ENCODE measurements at places on chromosomes 16 and 17.

GRCh38 chr16:54602666-54603065 lies 316.1 kb upstream of the IRX3 start:
- no peak for DNase-seq

- DNase-seq, result peak; percentile 73
Observed at GRCh38 chr17:64781014-64781756, 119.1 kb upstream of the SMURF2 start.

DNA sequence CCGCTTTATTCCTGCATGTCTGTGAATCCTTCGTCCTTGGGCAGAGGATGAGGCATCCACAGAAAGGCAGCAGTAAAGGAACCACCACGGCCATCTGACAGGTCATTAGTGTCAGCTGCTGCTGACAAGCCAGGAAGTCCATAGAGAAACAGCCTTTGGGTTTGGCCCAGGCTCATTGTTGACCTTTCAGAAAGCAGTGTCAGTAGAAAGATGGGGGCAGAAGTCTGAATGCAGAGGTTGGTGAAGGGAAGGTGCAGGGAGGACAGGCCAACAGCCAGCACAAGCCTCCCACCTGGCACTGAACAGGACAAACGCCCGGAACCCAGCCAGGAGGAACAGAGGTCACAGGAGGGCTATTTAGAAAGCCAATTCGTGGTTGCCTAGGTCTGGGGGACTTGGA lies 105.8 kb downstream of the VAT1L start:
- no peak for DNase-seq

DNA sequence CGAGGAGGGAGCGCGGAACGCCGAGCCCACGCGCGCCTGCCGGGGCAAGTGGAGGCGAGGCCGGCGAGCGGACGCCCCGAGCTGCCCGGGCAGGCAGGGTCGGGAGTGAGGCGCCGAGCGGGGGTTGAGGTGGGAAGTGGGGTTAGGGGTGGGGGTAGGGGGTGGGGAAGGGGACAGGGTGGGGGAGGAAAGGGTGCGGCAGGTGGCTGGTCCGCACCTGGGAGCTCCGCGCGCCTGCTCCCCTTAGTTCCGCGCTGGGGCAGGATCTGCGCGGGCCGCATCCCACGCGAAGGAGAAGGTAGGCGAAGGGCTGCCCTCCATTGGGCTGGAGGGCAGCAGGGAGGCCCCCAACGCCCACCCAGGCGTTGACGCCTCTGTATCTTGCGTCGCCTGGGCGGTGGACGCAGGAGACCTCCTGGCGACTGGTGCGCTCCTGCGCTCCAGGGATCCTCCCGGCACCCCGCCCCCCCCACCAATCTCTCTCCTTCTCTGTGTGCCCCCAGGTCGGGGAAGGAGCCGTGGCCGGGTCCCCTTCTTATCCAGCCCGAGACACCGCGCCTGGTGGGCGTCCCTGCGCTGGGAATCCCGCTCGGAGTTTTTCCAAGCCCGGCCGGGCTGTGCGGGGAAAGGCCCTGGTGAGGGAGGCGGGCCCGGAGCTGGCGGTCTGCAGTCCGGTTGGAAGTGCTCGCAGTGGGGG lies 51.3 kb upstream of the AMZ2 start:
- DNase-seq, result no peak

- DNase-seq, result no peak
Observed at GRCh38 chr17:6028294-6028693, 41.9 kb upstream of the WSCD1 start.

GRCh38 chr16:20383106-20384029 lies 21.2 kb downstream of the PDILT start:
- DNase-seq, result peak; percentile 80

- DNase-seq, result no peak
Observed at GRCh38 chr17:18944646-18945045, 7.3 kb upstream of the SLC5A10 start.

- no peak for DNase-seq
Observed at GRCh38 chr17:15744074-15744676, 12.1 kb downstream of the TBC1D26 start.

DNA sequence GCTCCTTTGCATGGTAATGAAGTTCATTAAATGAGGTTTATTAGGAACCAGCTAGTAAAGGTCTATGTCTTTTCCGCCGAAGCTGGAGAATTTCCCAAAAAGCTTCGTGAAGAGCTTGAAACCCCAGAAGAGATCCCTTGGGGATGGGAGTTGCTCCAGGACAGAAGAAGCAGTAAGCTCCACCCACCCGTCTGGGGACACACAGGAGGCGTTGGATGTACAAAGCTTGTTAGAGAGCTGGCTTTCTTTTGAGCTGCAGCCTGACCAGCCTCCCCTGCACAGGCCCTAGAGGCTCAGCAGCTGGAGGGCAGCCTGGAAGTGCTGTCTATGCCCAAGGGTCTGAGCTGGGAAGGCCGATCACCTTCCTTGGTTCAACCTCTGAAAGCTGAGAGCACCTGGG lies 147.4 kb upstream of the SDK2 start:
- no peak for DNase-seq

DNA sequence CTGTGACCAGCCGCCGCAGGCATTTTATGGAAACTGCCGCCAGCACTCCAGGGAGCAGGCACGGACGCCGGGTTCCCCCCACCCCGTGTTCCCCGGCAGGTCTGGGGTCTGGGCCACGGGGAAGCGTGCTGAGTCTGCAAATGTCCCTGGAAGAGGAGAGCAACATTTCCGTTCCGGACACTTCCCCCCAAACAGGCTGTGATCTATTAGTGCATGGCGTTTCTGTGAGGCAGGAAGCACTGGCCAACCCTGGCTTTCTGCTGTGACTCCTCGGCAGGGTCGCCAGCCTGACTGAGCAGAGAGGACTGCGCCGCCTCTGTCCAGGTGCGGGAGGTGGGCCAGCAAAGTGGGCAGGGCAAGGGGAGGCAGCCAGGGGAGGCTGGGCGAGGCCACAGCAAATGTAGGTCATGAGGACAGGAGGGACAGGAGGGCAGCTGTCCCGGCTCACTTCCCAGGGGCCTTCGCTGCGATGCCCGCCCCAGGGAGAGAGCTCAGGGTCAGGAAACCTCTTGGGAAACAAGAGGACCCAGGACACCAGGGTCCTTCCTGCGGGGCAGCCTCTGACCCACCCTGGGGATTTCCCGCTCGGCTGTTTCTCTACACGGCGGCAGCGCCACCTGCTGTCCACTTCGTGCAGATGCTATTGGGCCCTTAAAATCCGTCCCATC lies 9.5 kb downstream of the FOXF1 start:
- peak; percentile 74 for DNase-seq

- DNase-seq, result no peak
Observed at GRCh38 chr17:32814836-32815235, 62.1 kb downstream of the MYO1D start.

DNA sequence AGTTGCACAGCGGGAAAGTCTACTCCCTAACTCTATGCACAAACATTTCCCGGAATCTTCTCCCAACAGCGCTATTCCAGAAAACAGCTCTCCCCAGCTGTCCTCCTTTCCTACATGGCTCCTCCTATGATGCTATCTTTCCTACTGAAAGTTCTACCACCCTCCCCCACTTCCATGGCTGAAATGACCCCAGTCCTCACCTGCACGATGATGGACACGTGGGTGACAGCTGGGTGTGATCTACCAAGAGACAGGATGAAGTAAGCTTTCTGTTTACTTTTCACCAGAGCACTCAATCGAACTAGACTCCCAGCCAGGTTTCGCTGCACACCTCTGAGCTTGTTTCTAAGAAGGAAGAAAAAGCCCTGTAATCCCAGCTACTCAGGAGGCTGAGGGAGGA lies 10.7 kb downstream of the CTC1 start:
- DNase-seq, result no peak

DNA sequence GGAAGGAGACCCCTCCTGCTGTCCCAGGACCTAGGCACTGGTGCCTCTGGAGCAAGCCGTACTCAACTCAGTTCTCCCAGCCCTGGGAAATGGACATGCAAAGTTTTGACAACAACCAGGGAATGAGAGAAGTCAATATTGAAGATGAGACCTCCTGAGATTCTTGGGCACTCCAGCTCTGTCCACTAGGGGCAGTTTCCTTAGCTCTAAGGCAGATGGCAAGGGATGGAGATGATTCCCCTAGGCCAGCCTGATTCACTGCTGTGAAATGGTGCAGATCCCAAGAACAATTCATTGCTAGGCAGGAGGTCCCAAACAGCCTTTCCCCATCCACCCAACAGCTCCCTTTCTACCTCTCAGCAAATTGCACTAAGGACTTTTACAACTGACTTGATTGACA lies 20.5 kb upstream of the SDR42E2 start:
- peak; percentile 63 for DNase-seq

Measured in hematopoietic multipotent progenitor cell treated with erythropoietin and hydrocortisone succinate and interleukin-3 and kit ligand, for 6 days (in vitro differentiated cells).